ENCODE measurements at places on chromosomes 11 and 22.

DNA sequence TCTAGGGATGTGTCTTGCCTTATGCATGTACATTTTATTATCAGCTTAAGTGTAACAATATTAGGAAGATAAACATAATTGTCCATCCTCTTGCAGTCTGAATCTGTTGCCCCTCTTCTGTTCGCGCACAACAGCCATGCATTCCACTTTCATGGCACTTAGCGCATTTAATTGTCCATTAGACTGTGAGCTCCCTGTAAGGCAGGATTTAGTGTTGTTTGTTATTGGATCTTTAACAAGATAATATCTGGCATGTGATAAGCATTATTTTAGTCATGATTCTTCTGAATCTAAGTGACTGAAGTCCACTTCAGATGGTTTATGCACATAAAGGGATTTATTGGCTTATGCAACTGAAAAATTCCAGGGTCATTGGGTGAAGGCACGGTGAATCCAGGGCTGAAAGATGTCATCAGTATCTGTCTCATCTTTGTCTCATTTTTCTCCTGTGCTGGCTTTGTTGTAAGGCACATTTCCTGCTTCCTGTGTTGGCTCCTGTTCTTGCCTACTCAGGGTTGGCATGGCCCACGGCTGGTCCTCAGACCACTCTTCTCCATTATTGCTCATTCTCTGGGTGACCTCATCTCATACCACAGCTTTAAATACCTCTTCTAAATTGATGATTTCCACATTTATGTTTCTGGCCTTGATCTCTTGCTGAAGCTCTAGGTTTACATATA lies 37.6 kb downstream of the ATXN10 start:
- DNase-seq: no peak

GRCh38 chr11:3129591-3130268 lies 35.4 kb downstream of the OSBPL5 start:
- DNase-seq: no peak

GRCh38 chr11:26948881-26949280 lies 45.0 kb upstream of the FIBIN start:
- DNase-seq: no peak

- DNase-seq: peak; percentile 48
Measured at GRCh38 chr11:61172356-61172755, 11.1 kb upstream of the VPS37C start.
